ENCODE measurements at places on chromosomes 12 and 14. TPM values are rescaled to one million over a fixed set of nuclear protein-coding genes. Genes with fewer than 3 reads are reported as not detected.

The SERPINA1 gene
- 0.72 TPM for total RNA-seq

The FBRSL1 gene
- total RNA-seq = 98.4 TPM

The GPR84 gene
- total RNA-seq = not detected

The OR4K1 gene
- not detected for total RNA-seq

The KRT72 gene
- total RNA-seq = not detected

The FOS gene
- total RNA-seq = 9.8 TPM

The GRIN2B gene
- 4.5 TPM for total RNA-seq

The BMAL2 gene
- total RNA-seq = 13.0 TPM

The GPRC5A gene
- 273 TPM for total RNA-seq

The CLEC7A gene
- not detected for total RNA-seq

The MMP17 gene
- 5.3 TPM for total RNA-seq

The PIGH gene
- total RNA-seq = 22.1 TPM

The GLIPR1 gene
- 31.6 TPM for total RNA-seq

The BLOC1S1 gene
- 115 TPM for total RNA-seq

The LIMA1 gene
- 9.0 TPM for total RNA-seq

The ACTN1 gene
- total RNA-seq = 207 TPM

The ENDOU gene
- total RNA-seq = not detected

The TOMM20L gene
- not detected for total RNA-seq

The SMCO3 gene
- total RNA-seq = not detected

The KRT83 gene
- total RNA-seq = 4.2 TPM

The LTB4R gene
- 3.2 TPM for total RNA-seq

The CLEC4C gene
- total RNA-seq = not detected

Measured in A549 treated with ZK216348 at 1 μM for 4 hours (cell line).